ENCODE measurements at places on chromosomes 12 and 14.

GRCh38 chr14:88505621-88506020 is 49.2 kb downstream of the PTPN21 start:
- DNase-seq = no peak

GRCh38 chr14:89178800-89179535 is 238.1 kb downstream of the FOXN3 start:
- DNase-seq = no peak

GRCh38 chr12:14111230-14111865 is 129.9 kb upstream of the GRIN2B start:
- DNase-seq = no peak

DNA sequence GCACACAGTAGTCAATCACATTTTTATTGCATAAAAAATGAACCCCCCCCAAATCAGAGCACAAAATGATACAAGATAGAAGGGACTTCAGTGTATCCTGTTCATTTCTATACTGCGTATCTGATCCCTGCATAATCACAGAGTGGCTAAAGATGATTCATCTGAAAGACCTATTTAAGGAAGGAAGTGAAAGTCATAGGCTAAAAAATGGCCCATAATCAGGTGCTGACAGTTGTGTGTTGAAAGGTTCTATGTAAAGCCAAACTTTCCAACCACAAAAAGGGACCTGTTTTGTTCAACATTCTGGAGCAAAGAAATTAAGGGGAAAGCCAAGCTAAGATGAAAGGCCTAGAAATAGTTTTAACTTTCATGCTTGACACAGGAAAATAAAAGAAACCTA is 147.8 kb upstream of the ATP2B1 start:
- no peak for DNase-seq

Data from Right ventricle myocardium inferior (tissue), 1 donor.